ENCODE measurements at places on chromosomes 16 and 17. TPM values are rescaled to one million over a fixed set of nuclear protein-coding genes. Genes with fewer than 3 reads are reported as not detected.

Gene FOXC2
- total RNA-seq, result not detected

Gene UTS2R
- total RNA-seq, result not detected

Gene IL21R
- total RNA-seq, result not detected

Gene KRTAP2-3
- not detected for total RNA-seq

Gene CCR7
- total RNA-seq, result not detected

Gene KCNJ18
- not detected for total RNA-seq

Gene KRTAP2-1
- total RNA-seq, result not detected

Gene KCNJ12
- 4.3 TPM for total RNA-seq

Gene HLF
- total RNA-seq, result 0.17 TPM

Gene ACBD4
- 12.0 TPM for total RNA-seq

Gene IKZF3
- total RNA-seq, result not detected

Gene TRAPPC1
- 21.4 TPM for total RNA-seq

Gene EVI2B
- 0.07 TPM for total RNA-seq

Gene TM4SF5
- not detected for total RNA-seq

Gene AATK
- total RNA-seq, result 0.74 TPM

Gene HSD11B2
- total RNA-seq, result 1.2 TPM

Gene MYH8
- not detected for total RNA-seq

Gene TMC8
- total RNA-seq, result not detected

Gene PPP1R27
- not detected for total RNA-seq

Gene TNFSF13
- total RNA-seq, result 0.63 TPM

Gene PLEKHG4
- total RNA-seq, result 7.1 TPM

Gene AANAT
- not detected for total RNA-seq

Gene KRT33B
- total RNA-seq, result not detected

Gene CASKIN1
- total RNA-seq, result 1.5 TPM

Gene SNAI3
- total RNA-seq, result not detected

Gene CLEC18B
- 0.42 TPM for total RNA-seq

Gene KLHL11
- total RNA-seq, result 21.1 TPM

Gene ZNF205
- total RNA-seq, result 12.0 TPM

Gene KRT10
- total RNA-seq, result 38.4 TPM

Gene PABPN1L
- total RNA-seq, result not detected

Gene ZNF385C
- total RNA-seq, result 0.10 TPM

Gene USP36
- 55.5 TPM for total RNA-seq

Data from NCI-H460 (cell line).